ENCODE measurements at places on chromosomes 2 and 18.

GRCh38 chr18:61741881-61742454 lies 150.8 kb downstream of the RNF152 start:
- no peak for DNase-seq

DNA sequence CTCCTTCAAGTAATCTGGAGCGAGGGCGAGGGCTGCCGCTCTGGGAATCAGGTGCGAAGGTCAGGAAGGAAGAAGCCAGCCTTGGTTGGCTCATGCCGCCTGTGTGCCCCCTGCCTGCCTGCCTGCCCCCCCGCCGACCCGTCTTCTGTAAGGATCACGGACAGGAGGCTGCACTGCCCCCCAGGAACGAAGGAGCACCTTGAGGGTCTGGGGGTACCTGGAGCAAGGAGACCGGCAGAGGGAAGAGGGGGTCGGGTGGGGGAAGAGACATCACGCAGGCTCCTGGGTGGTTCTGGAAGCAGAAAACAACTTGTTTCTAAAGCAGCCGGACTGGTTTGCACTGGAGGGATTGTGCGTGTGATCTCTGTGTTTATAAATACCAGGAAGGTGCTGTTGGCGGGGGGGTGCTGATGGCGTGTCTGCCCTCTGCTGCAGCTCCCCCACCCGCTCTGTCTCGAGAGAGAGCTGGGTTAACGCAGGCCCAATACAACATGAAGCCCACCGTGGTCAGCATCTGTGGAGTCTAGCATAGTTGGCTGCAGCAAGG lies 1.7 kb downstream of the FOSL2 start:
- no peak for DNase-seq

GRCh38 chr18:57981308-57982028 lies 62.6 kb upstream of the NEDD4L start:
- DNase-seq: no peak

DNA sequence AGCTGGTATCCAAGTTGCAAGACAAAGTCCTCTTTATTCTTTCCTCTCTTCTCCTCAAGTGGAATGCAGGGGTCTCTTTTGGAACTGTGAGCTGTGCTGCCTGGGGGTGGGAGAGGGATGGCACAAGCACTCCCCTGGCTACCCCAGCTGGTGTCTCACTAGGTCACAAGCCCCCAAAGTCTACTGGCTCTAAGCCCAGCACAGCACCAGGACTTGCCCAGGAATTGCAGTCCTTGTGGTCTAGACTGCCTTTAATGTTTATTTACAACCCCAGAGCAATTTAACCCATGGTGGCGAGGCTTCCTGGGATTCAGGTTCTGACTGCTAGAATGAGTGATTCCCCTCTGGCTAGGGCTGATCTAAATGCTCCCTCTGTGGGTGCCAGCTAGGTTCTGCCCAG lies 199.0 kb upstream of the STK17B start:
- no peak for DNase-seq

- DNase-seq: no peak
Observed at GRCh38 chr2:8300905-8301304, 381.0 kb upstream of the ID2 start.

DNA sequence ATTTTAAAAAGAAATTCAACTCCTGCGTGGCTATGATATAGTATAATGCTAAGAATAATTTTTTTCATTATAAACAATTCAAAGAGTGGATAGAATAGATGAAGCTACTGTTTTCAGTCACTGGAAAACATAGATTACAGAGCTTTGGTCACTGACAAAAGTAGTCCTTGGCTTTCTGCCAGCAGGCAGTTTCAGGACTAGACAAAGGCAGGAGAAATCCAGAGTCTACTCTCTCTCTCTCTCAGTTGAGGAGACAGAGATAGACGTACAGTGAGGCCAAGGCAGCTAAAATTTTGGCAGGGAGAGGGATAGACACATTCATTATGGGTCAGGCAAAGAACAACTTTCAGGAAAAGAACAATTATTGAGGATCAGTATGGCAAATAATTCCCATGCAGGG lies 491.4 kb upstream of the CRIM1 start:
- no peak for DNase-seq

DNA sequence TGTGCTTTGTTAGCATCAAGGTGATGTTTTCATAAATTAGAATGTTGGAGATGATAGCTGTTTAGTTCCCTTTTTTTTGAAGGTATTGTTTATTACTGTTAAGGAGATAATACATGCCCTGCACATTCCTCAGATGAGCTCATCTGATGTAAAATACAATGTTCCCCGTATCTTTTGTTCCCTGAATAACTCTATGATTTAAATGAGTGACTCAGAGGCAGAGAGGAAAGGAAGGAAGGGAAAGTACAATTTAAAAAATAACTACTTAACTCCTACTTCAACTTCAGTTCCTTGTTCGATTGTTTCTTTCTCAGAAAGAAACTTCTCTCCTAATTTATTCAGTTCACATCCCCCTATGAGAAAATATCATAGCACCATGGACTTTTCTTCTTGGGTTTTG lies 208.7 kb downstream of the KCNE4 start:
- no peak for DNase-seq

- no peak for DNase-seq
Observed at GRCh38 chr2:27039871-27040270, 7.1 kb downstream of the TMEM214 start.

- no peak for DNase-seq
Observed at GRCh38 chr2:97994476-97994875, 1.3 kb downstream of the TMEM131 start.

DNA sequence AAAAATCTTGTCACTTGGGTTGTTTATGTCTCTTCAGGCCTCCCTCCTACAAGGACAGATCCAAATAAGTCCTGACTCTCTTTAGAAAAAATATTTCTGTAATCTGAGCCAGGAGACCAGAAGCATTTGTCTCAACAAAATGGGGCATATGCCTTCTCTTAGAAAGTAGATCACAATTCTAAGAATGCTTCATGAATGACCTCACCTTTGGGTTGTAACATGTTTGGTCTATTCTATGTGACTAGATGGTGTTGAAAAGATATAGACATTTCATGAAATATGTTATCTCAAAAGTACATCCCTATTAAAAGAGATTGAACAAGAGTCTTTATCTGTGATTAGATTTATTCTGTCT lies 159.0 kb upstream of the SETBP1 start:
- no peak for DNase-seq

DNA sequence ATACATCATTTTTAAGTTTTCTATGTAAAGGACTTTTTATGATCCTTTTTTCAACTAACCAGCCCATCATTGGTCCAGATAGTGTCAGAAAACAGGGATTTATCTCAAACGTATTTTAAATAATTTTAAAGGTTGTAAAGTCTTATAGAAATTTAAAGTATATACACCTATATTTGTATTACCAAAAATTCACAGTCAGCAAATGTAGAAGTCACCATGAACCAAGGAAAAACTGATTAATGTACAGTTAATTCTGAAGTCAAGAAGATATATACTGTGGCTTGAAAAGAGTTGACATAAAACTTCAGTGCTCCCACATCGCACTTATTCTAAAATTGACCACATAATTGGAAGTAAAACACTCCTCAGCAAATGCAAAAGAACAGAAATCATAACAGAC lies 52.4 kb upstream of the MAP2 start:
- no peak for DNase-seq

- DNase-seq: peak; percentile 48
Observed at GRCh38 chr2:54081574-54081973, 33.8 kb upstream of the ACYP2 start.

DNA sequence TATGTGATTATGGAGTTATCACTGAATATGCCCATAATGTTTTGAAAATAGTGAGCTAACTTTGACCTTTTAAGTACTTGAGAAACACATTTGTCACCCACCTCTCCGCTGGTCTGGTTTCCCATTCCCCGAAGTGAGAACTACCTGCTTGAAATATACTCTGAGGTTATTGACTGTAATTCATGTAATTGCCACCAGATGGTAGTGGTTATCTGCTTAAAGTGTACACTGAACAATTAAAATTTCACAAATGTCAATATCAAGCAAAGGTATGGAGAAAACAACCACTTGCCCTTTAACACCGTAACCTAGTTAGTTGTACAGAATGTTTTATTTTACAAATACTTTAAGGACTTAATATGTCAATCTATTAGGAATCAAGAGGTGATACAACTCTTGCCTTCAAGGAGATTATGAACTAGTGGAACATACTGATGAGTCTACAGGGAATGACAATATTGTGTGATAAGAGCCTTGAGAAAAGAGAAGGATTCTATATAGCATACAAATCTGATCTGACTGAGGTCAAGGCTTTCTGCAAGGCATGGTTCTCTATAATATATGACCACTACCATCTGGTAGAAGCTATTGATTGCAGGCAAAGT lies 316.8 kb upstream of the KCNH7 start:
- DNase-seq: no peak

- no peak for DNase-seq
Observed at GRCh38 chr2:171811245-171811628, 82.8 kb downstream of the SLC25A12 start.

DNA sequence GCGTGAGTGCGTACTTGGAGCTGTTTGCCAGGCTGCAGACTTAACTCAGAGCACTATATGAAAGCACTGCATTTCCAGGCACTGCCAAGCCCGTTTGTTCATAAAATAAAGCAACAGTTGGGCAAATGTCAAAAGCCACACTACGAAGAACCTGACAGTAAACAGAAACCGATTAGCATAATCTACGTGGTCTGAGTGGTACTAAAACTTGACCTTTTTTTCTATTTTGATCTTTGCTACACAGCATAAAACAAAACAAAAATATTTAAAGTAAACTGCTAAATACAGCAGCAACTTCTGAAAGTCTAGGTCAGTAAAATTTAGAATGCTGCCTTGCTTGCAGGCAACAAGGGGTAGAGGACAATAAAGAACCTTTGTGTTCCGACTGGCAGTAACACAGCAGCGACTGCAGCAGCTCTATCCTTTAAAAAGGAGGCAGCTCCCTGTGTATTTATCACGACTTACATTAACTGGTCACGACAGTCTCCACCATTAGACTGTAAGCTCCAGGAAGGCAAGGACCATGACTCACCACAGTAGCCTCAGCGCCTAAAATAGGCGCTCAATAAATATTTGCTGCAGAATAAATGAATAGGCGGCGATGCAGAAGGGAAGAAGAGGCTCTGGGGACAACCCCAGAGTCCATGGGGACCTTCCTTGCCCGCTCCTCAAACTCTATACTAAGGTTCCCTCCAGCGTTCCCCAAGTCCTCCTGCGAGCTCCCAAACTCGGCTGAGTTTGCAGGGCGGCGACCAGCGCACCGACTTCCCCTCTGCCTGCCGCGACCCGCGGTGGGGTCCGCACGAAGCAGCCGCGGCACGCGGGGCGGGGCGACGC lies 902 bp downstream of the SS18 start:
- DNase-seq: no peak

- DNase-seq: no peak
Observed at GRCh38 chr2:99956232-99957030, 186.0 kb downstream of the AFF3 start.

- no peak for DNase-seq
Observed at GRCh38 chr18:70319187-70319586, 30.3 kb downstream of the SOCS6 start.

GRCh38 chr18:44474591-44474990 lies 206.1 kb upstream of the SETBP1 start:
- no peak for DNase-seq

- DNase-seq: no peak
Observed at GRCh38 chr2:67320861-67321587, 76.1 kb upstream of the ETAA1 start.

Data from GM19239 (cell line).